ENCODE measurements at places on chromosomes 13 and 19.

DNA sequence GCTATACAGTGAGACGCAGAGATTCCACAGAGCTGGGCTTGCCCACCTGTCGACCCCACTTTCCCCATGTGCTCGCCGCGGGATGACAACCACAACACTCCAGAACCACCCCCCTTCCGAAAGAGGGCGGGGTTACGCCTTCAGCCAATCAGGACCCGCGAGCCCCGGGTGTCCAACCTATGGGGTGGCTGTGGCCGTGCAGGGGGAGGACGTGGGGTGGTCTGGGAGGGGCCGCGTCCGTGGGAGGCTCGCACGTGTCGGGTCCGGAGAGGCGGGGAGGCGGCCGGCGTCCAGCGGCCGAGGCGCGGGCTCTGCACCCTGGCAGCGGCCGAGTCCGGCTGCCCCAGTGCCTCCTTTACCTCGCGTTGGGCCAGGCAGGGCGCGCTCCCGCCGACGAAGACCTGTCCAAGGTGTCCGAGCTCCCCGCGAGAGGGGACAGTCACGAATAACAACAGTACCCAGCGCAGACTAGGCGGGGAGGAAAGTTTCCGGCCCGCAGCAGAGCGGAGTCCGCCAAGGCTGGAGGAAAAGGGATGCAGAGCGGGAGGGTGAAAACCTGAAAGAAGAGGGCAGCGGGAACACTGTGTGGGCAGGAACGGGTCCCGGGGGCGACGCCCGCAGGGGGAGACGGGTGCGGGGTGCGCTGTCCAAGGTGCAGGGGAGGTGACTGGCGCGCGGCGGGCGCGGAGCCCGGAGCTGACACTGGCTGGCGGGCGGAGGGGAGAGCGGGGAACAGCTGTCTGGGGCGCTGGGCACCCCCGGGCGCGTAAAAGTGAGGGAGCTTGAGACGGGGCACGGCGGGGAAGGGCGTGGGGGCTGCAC, 911 bp downstream of the ENOX1 start:
- peak; percentile 78 for DNase-seq

DNA sequence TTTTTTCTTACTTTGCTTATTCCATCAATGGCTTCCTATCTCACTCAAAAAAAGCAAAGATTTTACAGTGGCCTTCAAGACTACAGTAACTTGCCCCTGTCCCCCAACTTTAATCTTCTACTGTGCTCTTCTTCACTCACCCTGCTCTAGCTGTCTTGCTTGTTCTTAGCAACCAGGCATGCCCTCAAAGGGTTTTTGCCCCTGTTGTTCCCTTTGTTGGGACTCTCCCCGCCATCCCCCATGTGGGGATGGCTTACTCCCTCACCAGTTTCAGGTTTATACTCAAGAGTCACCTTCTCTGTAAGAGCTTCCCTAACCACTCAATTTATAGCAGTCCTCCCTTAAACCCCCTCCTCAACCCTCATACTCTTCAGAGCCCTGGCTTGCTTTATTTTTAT, 5.4 kb downstream of the MTMR6 start:
- DNase-seq, result no peak

DNA sequence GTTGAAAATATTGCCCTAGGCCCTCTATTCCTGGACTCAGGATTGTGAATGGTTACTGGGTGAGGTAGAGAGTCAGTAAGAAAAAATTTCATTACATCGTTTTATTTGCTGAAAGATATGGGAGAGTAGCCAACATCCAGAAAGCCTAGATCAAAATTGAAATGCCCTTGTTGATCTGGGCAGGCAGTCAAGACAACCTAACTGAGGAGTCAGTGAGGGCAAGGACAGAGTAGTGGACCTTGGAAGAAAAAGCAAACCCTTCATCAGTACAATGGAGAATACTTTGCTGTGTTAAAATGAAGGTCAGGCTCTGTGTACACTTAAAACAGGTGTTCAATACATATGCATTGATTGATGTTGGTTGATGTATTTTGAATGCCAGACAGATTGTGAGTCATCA, 576.7 kb downstream of the OLFM4 start:
- no peak for DNase-seq

DNA sequence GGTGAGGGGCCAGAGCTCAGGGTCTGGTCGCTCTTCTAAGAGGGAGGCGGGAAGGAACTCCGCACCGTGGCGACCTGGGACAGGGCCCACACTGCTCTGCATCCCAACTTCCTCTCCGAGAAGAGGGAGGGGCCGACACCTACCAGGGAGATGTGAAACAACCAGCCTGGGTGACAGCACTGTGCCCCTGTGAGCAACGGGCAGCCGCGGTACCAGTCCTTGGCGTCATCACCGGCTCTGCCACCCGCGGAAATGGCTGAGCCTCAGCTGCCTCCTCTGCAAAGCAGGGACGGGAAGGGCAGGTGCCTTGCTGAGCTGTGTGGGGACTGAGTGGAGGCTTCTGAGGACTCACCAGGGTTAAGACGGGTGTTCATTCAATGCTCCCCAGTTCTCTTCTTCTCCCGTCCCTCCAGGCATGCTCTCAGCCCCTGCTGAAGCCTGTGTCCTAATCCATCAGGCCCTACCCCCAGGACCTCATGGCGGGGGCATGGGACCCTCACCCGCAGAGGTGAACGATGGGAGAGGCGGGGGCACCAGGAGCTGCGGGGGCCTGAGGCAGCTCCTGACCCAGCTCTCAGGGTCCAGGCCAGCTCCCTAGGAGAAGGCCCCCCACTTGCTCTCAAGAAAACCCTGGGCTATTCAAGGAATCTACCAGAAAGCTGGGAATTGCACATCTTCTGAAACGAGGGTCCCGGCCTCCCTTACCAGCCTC, 9.3 kb downstream of the ZNF787 start:
- DNase-seq, result peak; percentile 66

GRCh38 chr13:74889321-74889720, 592.6 kb downstream of the TBC1D4 start:
- DNase-seq, result no peak

DNA sequence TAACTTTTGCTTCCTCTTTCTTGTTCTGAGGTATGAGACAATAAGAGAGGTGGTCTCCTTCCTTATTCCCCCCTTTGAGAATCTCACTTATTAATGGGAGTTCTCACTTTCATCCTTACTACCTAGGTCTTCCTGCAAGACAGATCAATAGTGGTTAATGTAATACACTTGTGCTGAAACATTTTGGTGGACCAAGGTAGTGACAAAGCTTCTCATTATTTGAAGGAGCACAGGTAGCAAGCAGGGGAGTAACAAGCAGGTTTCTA, 17.9 kb downstream of the ZNF700 start:
- no peak for DNase-seq

DNA sequence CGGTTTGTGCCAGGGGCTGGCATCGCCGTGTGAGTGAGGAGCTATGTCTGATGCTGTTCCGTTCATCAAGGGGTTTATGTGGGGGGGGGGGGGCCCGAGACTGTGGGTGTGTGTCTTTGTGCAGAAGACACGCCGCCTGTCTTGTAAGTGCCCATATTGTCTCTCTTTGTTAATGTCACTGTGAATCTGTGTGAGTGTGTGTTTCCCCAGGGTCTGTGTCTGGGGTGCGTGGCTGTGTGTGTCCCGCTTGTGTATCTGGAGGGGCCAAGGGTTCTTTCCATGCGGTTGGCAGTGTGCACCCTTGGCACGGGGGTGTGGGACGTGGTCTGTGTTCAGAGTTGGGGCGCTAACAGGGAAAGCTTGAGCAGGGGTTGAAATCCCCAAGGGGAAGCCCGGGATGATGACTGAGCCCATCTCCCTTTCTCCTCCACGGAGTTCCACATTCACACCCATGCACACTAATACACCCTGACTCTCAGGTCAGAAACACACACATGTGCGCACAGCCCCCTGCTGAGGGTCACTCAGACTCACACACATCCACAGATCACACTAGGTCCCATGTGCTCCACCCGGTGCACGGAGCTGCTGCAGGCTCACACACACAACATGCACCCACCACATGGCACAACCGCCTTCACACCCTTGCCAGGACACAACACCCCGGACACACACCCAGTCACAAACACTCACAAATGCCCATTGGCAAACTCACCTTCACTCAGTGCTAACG, 1.8 kb downstream of the NCAN start:
- DNase-seq, result no peak

DNA sequence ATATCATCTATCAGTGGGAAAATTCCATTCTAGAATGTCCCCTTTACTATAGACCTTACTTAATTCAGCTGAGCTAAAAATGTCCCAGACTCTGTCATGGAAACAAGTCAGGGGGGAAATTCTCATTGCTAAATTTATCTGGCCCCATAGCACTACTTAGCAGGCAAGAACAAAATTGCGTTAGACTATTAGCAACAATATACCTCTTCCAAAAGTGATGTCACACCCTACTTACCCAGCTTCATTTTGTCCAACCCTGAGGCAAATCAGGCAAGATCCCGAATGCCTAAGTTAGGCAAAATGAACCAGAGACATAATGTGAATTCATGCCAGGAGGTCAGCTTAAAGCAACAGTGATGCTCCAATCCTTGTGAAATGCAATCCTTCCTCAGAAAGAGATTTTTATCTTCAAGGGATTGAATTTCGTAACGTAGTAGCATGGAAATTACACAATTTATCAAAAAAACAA, 93.7 kb downstream of the FRY start:
- DNase-seq, result no peak

- no peak for DNase-seq
Measured at GRCh38 chr13:51638216-51638871, 54.1 kb downstream of the WDFY2 start.

DNA sequence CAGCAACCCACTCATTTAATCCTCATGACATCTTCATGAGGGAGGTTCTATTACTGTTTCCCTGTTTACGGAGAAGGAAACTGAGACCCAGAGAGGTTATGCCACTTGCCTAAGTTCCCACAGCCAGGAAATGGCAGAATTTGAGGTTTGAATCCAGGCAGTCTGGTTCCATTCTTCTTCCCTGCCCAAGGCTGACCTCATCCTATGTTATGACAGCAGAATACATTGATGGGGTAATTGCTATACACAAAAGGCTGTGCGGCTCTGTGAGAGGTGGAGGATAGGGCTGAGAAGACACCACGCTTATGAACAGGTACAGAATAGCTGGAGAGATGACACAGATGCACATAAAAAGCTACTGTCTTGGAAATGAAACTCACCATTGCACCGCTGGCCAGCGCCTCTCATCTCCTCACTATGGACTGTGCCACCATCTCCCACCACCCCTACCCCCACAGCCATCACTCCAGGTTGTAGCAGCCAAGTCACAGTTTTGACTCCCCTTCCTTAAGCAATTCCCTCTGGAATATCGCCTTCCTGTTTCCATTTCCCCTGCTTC, 11.5 kb downstream of the MAG start:
- DNase-seq, result no peak

GRCh38 chr13:64680739-64681138, 2549.4 kb downstream of the PCDH9 start:
- no peak for DNase-seq

GRCh38 chr13:72341904-72342303, 385.5 kb downstream of the MZT1 start:
- DNase-seq, result no peak

- no peak for DNase-seq
Measured at GRCh38 chr13:103066781-103067345, 646 bp upstream of the SLC10A2 start.

DNA sequence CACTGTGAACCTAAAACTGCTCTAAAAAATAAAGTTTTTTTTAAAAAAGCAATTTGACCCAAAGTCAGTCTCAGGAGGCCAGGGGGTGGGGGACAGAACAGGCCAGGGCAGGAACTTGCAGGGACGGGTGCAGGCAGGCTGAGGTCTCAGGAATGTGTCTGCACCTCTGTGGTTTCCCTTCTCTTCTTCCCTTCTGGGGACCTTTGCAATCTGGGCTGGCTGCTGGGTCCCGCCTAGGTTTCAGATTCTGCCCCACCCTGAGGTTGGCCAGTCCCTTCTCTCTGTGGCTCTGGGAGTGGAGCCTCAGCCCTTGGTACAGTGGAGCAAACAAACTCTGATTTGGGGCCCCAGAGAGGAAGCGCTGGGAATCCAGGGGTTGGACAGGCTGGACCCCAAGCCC, 5.3 kb upstream of the F2RL3 start:
- DNase-seq, result no peak

DNA sequence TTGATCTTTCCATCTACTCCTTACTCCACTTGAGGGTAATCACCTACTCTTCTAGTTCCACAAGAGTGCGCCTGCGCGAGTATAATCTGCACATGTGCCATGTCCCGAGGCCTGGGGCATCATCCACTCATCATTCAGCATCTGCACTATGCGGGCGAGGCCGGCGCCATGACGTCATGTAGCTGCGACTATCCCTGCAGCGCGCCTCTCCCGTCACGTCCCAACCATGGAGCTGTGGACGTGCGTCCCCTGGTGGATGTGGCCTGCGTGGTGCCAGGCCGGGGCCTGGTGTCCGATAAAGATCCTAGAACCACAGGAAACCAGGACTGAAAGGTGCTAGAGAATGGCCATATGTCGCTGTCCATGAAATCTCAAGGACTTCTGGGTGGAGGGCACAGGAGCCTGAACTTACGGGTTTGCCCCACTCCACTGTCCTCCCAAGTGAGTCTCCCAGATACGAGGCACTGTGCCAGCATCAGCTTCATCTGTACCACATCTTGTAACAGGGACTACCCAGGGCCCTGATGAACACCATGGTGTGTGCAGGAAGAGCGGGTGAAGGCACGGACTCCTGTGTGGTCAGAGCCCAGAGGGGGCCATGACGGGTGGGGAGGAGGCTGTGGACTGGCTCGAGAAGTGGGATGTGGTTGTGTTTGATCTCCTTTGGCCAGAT, 2.7 kb upstream of the KLK2 start:
- DNase-seq, result no peak

- DNase-seq, result no peak
Measured at GRCh38 chr13:110092831-110093247, 214.1 kb downstream of the COL4A1 start.

DNA sequence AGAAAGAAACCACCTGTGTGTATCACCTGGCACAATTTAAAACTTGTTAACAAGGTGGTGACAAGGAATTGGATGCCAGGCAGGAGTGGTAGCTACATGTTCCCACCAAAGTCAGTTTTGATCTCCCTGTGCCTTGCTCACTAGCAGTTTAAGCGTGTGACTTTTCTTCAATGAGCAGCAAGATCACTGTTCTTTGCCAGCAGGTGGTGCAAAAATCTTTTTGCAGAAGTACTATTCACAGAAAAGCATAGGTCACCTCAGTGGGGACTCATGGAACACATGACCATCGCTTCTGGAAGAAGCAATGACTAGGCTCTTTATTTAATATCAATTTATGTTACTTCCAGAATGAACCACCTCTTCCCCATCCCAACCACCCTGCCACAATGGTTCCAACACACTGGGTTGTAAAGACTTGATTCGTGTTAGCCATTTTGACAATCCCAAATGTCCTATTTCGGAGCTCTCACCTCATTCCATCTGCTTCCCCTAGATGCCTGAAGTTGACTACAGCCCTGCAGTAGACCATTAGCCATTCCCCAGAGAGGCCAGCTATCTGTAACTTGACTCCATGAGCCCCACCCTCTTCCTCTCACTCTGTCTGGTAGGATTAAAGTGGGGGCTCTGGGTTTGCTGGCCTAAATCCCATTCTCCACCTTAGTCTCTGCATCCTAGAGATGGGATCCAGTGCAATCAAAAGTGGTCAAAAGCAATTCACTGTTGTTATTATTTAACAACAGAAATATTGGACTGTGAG, 59.1 kb upstream of the TNFRSF19 start:
- no peak for DNase-seq

GRCh38 chr13:70544706-70545105, 436.5 kb upstream of the KLHL1 start:
- DNase-seq, result no peak

- DNase-seq, result no peak
Measured at GRCh38 chr13:114041493-114041892, 67.6 kb upstream of the C13orf46 start.

GRCh38 chr19:19485161-19485997, 30.0 kb downstream of the TSSK6 start:
- no peak for DNase-seq

- no peak for DNase-seq
Measured at GRCh38 chr13:25910991-25911419, 140.8 kb downstream of the SHISA2 start.
